Type B pancreatic cell (in vitro differentiated cells): ENCODE measurements at places on chromosomes 13 and 19.

GRCh38 chr19:7161292-7161691 lies 91.8 kb downstream of the ZNF557 start:
- DNase-seq, result no peak

DNA sequence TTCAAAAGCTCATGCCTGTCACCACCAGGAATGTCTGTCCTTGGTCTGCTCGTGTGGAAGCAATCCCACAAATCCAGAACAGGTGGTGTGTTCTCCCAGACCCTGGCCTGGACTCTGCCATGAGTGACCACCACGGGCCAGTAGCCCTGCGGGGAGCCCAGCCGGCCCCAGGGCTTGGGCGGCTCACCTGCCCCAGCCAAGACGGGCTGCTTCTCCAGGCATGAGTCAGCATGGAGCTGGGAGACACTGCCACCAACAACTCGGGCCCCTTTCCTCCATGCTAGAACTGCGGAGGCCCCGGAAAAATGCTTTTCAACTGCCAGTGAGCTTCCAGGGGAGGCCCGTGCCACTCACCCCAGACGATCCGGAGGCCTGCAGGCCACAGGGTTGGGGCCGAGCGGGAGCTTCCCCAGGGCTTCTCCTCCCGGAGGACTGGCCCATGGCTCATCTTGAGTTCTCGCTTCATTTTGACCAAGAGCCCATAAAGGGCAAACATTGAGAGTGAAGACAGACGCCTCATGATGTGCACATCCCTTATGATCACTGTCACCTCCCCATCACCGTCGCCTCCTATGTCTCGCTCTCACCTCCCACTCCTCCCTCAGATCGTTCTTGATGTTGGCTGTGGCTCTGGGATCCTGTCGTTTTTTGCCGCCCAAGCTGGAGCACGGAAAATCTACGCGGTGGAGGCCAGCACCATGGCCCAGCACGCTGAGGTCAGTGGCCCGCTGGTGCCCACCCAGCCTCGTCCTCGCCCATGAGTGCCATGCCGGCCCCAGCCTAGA lies 16.7 kb downstream of the YIPF2 start:
- DNase-seq, result no peak

- DNase-seq, result no peak
Measured at GRCh38 chr13:97122381-97122996, 99.6 kb upstream of the MBNL2 start.

- no peak for DNase-seq
Measured at GRCh38 chr19:56966225-56966696, 125.7 kb upstream of the PEG3 start.

DNA sequence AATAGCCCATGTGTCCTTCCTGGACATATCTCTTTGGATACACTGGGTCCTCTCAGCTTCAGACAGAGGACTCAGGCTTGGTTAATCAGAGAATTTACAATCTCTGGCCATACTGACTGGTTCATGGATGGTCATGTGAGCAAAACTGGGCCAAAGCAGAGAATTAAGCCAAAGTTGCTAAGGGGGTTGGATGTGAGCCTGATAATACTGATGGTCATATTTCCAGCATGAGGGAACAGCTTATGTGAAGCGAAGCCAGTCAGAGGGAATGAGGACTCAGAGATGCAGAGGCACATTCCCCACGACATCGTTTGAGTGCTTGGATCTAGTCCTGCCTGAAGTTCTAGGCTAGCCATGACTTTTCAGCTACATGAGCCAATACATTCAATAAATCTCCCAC lies 22.0 kb upstream of the LRRC4B start:
- no peak for DNase-seq

DNA sequence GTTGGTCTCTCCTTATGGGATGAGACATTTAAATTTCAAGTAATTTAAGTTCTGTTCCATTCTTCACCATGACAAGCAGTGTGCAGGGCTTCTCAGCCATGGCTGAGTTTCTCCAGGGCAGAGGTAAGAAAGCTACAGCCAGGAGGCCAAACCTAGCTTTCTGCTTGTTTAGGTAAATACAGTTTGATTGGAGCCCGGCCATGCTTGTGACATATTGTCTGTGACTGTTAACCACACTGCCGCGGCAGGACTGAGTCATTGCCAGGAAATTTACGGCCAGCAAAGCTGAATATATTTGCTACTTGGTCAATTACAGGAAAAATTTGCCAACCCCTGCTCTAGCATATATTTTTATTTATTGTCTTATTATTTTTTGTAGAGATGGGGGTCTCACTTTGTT lies 10.7 kb downstream of the NLRP8 start:
- no peak for DNase-seq

- peak; percentile 70 for DNase-seq
Measured at GRCh38 chr19:18789883-18790565, 1.1 kb downstream of the COMP start.

GRCh38 chr13:35723053-35723461 lies 246.6 kb upstream of the MAB21L1 start:
- DNase-seq, result no peak

DNA sequence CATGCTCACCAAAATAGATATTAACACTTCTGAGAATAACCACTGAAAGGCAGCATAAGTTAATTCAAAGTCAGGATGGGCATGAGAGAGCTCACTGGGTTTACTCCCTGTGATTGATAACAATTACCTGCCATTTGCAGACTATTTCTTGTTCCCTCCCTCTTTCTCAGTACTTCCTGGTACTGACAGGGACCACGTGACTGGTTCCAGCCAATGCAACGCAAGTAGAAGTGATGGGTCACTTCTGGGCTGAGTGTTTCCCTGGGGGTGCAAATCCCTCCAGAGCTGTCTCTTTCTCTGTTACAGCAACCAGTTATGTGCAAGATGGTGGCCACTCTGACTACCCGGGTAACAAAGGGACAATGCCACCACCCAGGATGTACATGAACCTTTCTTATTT lies 118.8 kb downstream of the EFNB2 start:
- DNase-seq, result no peak

DNA sequence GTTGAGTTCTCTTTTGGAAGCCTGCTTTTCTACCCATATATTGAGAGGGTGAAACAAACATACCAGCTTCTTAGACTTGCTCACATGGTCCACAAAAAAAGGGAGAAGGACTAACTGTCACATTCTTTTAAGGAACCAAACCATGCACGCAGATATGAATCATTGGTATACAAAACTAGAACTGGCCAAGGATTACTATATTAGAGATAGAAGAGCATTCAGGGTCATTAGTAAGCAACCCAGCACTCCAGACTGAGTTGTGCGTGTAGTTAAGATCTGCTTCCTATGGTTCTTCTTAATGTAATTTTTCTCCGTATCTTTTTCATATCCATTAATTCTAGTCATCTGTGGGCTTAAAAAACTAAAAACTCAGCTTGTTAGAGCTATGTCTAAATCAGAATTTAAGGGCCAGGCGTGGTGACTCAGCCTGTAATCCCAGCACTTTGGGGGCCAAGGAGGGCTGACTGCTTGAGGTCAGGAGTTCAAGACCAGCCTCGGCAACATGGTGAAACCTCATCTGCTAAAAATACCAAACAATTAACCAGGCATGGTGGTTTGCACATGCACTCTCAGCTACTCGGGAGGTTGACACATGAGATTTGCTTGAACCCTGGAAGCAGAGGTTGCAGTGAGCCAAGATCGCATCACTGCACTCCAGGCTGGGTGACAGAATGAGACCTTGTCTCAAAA lies 19.6 kb downstream of the ALG5 start:
- DNase-seq, result no peak

DNA sequence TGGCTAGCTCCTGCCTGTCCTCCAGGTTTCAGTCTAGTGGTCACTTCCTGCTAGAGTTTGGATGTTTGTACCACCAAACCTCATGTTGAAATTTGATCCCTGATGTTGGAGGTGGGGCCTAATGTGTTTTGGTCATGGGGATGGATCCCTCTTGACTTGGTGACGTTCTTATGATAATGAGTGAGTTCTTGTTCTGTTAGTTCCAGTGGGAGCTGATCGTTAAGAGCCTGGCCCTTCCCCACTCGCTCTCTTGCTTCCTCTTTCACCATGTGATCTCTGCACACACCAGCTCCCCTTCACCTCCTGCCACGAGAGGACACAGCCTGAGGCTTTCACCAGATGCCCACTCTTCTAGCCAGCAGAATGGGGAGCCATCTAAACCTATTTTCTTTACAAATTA lies 86.8 kb upstream of the SCEL start:
- DNase-seq, result no peak

- DNase-seq, result no peak
Measured at GRCh38 chr13:114319441-114319913, 5.2 kb downstream of the CHAMP1 start.

DNA sequence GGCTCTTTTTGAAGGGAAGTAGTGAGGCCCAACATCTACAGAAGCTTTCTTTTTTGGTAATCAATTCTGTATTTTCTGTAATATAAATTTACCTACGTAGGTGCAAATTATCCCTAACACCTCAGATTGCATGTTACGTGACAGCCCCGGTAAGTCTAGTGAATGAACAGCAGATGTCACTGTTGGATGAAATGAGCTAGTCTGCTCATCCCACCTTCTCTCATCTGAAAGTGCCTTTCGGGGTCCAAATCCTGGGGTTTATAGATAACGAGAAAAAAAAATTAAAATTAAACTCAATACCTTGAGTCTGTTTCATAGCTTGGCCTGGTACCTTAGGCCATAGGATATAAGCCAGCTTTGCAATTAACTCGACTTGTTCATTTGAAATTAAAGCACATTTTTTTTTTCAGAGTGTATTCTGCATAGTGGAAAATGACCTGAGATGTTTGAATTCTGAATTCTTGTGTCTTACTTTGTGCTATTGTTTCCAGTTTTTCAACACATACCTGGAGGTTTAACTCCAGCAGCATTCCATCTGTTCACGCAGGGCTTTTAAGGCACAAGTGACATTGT lies 548.2 kb downstream of the GPC5 start:
- no peak for DNase-seq

- no peak for DNase-seq
Measured at GRCh38 chr19:19224852-19225494, 13.2 kb downstream of the NCAN start.

- DNase-seq, result no peak
Measured at GRCh38 chr13:33351319-33351718, 65.8 kb upstream of the STARD13 start.

GRCh38 chr13:105817498-105817897 lies 718.0 kb downstream of the EFNB2 start:
- DNase-seq, result no peak

DNA sequence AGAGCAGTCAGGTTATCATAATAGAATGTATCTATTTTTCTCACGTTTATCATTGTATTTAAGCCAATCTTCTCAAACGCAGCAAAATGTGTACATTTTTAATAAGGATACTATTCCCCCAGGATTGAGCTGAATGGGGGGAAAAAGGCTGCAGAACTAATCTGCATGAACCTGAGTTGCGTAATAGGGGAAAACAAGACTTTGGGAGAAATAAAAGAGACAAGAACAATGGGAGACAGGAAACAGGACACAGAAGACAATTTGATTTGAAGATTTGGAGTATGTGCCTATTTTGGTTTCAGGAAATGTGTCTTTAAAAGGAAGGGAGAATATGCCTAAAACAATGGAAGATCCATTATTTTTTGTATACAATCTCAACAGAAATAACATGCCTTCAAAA lies 844.5 kb downstream of the DIAPH3 start:
- no peak for DNase-seq

DNA sequence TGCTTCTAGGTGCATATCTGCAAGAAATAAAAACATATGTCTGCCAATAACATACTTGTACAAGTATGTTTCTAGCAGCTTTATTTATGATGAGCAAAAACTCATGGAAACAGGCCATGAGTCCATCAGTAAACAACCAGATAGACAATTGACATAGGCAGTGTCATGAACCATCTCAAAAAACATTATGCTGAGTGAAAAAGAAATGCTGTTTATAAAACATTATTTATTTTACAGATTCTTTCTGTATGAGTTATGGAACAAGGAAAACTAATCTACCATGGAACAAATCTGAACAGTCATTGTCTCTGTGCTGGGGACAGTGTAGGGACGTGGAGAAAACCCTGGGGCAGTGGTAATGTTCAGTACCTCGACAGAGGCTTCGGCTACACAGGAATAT lies 283.9 kb downstream of the UQCRFS1 start:
- DNase-seq, result no peak

- no peak for DNase-seq
Measured at GRCh38 chr13:41655997-41656396, 198.6 kb downstream of the RGCC start.

DNA sequence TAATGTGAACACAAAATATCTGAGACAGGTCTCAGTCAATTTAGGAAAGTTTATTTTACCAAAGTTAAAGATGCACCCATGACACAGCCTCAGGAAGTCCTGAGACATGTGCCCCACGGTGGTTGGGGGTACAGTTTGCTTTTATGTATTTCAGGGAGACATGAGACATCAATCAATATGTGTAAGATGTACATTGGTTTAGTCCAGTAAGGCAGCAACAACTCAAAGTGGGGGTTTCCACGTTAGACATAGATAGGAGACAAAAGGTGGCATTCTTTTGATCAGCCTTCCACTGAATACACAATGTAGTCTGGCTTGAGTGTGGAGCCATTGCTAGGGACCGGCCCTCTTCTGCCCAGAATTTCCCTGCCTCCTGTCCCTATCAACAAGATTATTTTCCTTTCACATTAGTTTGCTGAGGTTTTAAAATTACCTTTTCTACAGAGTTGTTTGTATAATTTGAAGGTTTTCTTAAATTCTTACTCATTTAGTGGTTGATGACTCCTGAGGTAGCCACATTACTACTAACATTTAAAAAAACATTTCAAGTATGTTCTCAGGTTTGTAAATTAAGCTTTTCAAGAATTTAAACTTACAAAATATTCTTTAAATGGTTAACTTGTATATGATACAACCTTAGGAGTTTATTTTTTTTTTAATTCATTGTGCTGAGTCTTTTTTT lies 33.2 kb downstream of the RNASEH2B start:
- no peak for DNase-seq

DNA sequence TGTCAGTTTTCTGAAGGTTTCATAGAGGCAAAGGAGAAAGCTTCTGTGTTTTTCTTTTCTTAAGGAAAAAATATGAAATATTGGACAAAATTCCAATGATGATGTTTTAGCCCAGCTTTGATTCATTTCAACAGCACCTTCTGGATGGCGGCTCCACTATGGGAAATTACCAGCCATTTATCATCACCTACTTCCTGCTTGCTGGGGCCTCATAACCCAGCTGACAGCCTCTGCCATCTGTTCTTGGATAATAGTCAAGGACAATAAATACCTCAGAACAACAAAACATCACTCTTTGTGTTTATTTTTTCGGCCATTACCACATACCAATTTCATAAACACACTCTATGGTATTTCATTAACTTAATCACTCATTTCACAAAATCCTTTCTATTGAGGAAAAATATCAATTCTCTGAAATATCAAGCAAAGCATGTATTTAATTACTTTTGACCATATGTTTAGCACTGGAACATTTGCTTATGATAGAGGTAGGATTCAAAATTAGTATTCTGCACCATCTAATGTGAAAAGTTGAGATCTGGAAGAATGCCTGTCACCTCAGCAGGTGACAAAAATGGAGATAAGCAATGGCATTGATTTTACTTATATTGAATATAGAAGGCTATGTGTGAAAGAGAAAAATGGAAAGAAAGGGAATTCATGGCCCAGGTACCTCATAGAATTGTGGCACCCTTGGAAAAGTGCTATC lies 629.7 kb downstream of the LIG4 start:
- no peak for DNase-seq
